ENCODE measurements at places on chromosomes 2 and 18.

DNA sequence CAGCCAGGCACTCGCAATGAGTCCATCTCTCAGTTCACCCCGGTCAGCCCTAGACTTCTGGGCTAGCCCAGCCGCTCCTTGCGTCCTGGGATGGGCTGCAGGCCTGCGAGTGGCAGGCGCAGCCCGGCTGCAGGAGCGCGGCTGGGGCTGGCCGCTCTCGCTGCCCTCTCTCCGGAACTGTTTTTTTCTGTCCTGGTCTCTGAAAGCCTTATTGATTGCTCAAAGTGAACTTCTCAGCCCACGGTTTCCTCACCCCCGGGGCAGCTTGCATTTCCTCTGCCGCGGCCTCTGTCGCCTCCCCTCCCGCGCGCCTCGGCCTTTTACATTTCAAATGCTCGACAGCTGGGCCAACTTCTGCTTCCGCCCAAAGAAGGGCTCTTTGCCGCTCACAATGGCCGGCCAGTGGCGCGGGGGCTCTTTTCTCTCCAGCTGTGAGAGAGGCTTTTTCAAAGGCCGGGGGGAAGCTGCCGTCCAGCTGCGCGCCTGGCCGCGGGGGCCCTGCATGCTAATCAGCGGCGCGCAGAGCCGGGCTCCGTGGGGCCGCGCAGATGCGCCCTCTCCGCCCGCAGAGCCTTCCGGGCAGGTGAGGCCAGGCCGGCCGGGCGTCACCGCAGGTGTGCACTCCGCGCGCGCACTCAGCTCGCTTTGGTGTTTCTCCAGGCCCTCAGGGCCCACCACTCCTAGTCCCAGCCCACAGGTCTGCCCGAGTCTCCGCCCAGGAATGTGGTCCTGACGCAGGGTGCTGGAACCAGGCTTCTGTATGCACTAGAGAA is 513.8 kb downstream of the RNF144A start:
- no peak for DNase-seq

DNA sequence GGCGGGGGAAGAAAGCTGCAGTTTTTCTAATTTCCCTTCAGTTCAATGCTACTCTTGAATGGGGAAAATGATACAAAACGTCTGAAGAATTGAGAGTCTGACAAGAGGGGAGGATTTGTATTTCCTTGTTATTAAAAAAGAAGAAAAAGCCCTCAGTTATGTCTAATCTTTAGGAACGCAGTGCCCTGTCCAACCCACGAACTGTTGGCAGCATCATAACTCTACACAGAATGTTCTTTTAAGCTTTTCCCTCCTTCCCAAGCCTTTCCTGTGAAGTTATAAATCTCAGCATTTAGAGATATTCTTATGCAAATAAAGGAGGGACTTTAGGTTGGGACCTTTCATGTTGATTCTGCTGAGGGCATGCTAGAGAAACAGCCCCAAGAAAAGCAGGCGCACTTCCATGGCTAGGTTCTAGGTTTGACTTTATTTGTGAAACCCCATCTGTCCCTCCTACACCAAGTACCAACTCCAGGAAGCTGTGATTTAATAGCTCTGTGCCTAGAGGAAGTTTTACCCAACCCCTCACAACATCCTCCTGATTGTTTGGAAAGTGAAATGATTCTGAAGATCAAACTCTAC is 288.6 kb downstream of the SETBP1 start:
- DNase-seq, result no peak

- no peak for DNase-seq
Observed at GRCh38 chr2:108222261-108222660, 17.5 kb upstream of the SULT1C3 start.

- no peak for DNase-seq
Observed at GRCh38 chr2:170585067-170585466, 130.1 kb upstream of the SP5 start.

DNA sequence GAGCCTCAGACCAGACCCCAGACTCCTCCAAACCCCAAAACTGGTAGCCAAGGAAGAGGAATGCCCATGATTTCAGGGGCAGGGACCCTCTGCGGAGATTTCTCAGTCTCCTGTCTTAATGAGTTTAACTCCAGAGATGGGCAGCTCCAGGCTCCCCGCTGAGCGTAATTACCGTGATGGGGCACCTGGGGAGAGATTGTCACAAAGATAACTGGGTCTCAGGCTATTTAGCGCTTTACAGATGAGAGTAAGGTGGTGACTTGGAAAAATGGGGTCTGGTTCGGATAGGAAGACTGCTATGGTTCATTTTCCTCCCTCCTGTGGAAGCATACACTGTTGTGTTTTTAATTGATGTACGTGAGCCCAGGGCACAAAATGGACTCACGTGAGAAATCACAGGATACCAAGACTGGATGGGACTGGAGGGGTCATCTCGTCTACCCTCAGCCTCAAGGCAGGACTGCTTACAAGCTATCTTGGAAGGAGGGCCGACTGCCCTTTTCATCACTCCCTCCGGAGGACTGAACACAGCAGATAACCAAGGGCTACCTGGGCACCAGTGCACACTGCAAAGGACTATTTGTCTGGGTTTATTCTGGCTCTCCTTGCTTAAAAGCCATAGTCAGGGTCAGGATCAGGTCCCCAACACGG is 427.8 kb downstream of the ZNF521 start:
- no peak for DNase-seq

- DNase-seq, result no peak
Observed at GRCh38 chr2:105615305-105615704, 129.4 kb upstream of the NCK2 start.

- DNase-seq, result no peak
Observed at GRCh38 chr2:241982706-241983570, 113.4 kb downstream of the RTP5 start.

DNA sequence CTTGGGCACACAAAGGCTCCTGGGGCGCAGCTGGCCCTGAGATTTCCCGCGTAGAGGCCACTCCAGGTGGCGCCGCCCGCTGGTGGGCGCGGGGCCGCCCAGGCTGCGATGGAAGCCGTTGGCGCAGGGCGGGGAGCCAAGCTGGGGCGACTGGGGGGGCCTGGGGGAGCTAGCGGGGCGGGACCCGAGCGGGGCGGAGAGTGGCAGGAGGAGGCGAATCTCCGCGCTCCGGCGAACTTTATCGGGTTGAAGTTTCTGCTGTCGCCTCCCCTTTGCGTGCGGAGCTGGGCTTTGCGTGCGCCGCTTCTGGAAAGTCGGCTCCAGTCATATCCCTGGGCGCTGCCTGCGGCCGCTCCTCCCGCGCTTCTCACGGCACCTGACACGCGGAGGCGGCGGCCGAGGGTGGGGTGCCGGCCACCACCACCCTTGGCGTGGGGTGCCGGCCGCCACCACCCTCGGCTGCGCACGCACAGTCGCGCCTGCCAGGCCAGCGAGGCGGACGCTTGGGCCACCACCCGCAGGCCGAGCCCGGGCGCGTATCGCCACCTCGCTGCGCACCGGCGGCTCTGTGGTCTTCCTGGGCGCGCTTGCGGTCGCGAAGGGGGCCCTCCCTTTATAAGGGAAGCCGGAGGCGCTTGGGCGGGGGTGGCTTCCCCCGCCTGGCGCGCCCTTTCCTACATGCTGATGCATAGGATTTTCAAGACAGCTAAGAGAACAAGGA is 919 bp upstream of the CYP1B1 start:
- DNase-seq, result peak; percentile 95

DNA sequence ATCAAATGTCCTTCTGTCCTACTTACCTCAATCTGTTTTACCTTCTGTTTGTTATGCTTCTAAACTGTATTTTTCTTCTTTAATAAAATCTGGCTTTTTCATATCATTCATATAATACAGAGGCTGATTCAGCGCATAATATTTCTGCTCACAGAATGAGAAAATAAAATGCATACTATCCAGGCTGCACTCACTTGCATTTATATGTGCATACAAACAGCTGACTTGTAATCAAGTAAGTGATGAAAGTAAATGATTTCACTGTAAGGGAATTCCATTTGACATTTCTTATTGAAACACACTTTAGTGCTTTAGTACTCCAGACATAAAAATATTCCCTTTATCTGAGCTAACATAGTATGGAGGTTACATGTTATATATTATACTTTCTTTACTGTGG is 75.3 kb upstream of the PROKR1 start:
- no peak for DNase-seq

GRCh38 chr2:20361893-20362292 is 11.2 kb upstream of the PUM2 start:
- no peak for DNase-seq

- DNase-seq, result no peak
Observed at GRCh38 chr2:9250091-9250490, 43.5 kb downstream of the ASAP2 start.

DNA sequence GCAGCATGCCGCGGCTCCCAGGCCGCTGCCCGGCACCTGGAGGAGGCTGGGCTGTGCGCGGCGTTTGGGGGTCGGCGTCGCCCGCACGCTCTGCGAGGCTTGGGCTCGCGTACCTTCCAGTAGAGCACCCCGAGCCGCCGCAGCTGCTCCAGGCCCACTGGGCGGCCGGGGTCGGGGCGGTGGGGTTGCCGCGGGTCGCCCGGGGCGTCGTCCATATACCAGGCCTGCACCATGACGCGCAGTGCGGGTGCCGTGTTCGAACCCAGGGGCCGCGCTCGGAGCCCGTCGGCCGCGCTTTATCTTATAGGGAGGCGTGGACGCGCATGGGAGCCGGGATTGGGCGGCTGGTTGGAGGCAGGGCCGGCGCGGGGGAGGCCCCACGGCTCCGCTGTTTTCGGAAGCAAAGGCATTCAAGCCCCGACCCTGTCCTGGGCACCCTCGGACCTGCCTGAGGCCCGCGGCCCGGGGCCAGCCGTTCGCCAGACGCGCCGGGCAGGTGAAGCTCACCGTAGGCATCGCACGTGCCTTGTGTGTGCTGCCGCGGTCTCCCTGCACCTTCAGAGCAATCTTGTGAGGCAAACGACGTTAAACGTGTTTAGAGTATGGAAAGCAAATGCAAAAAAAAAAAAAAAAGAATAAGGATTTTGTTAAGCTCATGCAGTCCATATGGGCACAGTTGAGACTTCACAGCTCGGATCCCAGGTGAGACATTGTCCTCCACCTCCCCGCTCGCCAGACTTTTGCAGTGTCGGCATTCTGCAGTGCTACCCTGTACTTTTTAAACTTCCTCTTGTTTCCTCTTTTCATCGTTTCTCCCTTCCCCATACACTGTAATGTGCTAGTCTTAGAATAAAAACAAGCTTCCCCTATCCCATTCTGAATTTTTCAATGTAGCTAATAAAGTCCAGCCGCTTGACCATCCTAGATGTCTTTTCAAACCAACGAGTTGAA is at the start of gene ADI1:
TSS of gene ADI1 (minus strand) at position 277 of the 951 bp plus-strand sequence. CDS start at position 233, 44 bp downstream.
- DNase-seq, result peak; percentile 83

DNA sequence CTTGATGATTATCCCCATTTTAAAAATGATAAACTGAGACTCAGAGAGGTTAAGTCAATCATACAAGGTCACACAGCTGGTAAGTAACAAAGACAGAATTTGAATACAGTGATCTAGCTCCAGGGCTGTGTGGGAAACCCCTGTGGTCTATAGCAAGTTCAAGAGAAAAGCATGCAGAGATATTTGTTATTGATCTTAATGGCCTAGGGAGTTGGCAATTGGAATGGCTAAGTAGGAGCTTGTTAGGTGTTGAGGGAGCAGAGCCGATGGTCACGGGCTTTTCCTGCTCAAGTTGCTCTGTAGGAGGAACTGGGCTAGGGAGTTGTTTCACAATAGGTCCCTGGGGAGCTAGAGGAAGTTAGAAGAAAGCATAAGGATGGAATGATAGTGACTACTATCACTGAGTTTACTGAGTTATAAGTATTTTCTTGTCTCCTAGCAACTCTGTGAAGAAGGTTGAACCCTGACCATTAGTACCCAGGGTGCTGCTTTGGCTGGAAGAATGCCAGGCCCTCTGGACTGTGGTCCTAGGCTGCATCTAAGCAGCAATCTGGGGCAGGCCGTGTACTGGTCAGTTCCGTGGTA is 30.0 kb downstream of the RNF125 start:
- no peak for DNase-seq
